ENCODE measurements at places on chromosomes 12 and 14.

- DNase-seq = no peak
These were observed 248.0 kb downstream of the RASSF9 start for GRCh38 chr12:85588221-85588620.

DNA sequence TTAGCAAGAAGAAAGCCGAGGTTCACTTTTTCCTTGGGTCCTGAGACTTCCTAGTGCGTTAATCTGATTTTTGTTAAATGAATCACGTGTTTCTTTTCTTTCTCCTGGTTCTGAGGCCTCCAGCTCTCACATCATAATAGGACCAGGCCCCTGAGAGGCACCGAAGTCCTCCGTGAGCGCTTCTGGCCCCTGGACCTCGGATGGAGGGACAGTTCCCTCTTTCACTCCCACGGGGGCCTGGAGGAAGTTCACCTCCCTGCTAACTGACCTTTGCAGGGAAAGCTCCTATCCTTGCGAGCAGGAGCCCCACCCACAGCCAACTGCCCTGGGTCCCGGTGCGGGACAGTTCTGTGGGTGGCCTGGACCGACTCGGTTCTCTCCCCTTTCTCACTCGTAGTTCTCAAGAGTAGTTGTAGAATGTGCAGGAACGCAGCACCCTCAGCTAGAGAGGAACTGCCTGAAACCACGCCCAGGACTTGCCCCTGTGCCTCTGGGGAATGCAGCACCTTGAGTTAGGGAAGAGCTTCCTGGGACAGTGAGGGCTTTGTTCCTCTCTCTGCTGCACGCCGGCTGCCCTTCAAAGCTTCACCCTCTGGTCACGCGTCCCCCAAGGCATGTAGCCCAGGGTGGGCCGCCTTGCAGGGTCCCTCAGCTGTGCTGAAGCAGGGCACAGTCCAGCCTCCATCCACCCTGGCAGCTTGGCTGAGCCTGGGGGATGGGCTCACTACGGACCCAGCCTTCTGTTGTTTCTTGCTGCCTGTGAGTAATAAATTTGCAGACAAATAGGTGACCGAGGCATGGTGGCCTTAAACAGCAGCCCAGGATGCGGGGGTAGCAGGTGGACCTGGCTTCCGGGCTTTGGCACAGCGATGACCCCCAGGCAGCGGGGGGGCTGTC is 264.6 kb downstream of the ADGRD1 start:
- peak; percentile 60 for DNase-seq

DNA sequence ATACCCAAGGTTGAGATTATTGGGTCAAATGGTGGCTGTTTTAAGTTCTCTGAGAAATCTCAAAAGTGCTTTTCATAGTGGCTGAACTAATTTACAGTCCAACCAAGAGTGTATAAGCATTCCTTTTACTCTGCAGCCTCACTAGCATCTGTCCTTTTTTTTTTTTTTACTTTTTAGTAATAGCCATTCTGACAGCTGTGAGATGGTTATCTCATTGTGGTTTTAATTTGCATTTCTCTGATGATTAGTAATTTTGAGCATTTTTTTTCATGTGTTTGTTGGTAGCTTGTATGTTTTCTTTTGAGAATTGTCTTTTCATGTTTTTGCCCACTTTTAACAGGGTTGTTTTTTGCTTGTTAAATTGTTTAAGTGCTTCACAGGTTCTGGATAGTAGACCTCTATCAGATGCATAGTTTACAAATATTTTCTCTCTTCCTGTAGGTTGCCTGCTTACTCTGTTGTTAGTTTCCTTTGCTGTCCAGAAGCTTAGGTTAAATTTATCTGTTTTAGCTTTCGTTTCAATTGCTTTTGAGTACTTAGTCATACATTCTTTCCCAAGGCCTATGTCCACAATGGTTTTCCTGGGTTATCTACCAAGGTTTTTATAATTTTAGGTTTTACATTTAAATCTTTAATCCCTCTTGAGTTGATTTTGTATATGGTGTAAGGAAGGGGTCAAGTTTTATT is 881.3 kb upstream of the SEL1L start:
- no peak for DNase-seq

- DNase-seq = no peak
These were observed 21.4 kb downstream of the SLC6A13 start for GRCh38 chr12:241266-241665.

GRCh38 chr14:68982581-68982980 is 3.5 kb upstream of the ACTN1 start:
- DNase-seq = no peak

DNA sequence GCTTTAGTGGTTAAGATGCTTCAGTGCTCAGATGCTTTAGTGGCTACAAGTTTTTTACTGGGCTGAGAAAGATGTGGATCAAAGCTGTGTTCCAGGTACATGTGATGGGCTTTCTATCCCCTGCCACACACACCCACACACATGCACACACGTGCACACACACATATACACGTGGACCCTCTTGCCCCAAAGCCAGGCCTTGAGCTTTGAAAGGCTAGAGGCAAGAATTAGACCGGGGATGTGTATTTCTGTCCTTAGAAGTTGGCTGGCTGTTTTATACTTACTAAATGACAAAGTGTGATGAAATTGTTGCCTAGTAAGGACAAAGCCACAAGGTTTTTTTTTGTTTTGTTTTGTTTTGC is 376.5 kb downstream of the C12orf75 start:
- no peak for DNase-seq

DNA sequence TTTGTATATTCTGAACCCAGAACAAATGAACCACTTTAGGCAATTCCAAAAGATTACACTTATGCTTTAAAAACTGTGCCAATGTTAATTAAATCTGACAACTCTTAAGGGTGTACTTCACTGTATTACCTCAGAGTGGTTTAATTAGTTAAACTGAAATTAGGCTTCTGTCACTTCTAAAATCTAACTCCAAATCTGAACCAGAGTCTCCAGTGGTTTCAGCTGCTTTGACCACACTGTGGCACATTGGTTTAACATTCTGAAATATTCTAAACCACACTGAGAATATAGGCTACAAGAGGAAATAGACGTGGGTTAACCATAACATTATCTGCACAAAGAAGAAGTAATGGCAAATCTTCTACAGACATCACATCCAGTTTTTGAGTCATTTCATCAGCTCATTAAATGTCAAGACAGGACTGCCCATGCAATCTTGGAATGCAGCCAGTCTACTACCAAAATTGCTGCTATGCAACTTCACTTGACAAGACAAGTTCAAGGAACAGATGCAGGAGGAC is 94.8 kb downstream of the LRP6 start:
- no peak for DNase-seq

- DNase-seq = no peak
These were observed 12.0 kb downstream of the TMTC1 start for GRCh38 chr12:29771786-29772185.

DNA sequence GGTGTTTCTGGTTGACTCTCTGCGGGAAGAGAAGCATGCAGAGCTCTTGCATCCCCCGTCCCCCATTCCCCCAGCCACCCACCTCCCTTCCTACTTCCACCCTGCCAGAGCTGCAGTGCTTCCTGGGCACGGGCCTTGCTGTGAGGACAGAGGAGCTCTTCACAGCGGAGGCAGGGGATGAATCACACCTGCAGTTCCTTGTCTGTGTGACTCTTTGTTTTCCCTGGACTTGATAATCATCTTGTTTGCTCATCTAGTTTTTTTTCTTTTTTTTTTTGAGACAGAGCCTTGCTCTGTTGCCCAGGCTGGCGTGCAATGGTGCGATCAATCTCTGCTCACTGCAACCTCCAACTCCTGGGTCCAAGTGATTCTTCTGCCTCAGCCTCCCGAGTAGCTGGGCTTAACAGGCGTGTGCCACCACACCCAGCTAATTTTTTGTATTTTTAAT is 27.8 kb downstream of the ANKRD9 start:
- DNase-seq = peak; percentile 54

DNA sequence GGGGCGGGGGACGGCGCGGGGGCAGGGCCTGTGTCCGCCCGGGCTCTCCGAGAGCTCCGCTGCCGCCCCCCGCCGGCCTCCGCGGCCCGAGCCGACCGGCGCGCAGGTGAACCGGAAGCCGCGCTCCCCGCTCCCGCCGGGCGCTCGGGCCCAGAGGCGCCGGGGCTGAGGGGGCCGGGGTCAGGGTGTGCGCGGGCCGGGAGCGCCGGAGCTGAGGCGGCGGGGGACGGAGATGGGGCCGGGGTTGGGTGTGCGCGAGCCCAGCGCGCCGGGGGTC is 431 bp downstream of the HIP1R start:
- DNase-seq = peak; percentile 63

GRCh38 chr12:77575376-77575919 is 255.2 kb upstream of the NAV3 start:
- DNase-seq = no peak

- DNase-seq = no peak
These were observed 121.5 kb upstream of the EGLN3 start for GRCh38 chr14:34072401-34072800.

GRCh38 chr12:114823724-114824123 is 139.7 kb upstream of the TBX3 start:
- DNase-seq = no peak

DNA sequence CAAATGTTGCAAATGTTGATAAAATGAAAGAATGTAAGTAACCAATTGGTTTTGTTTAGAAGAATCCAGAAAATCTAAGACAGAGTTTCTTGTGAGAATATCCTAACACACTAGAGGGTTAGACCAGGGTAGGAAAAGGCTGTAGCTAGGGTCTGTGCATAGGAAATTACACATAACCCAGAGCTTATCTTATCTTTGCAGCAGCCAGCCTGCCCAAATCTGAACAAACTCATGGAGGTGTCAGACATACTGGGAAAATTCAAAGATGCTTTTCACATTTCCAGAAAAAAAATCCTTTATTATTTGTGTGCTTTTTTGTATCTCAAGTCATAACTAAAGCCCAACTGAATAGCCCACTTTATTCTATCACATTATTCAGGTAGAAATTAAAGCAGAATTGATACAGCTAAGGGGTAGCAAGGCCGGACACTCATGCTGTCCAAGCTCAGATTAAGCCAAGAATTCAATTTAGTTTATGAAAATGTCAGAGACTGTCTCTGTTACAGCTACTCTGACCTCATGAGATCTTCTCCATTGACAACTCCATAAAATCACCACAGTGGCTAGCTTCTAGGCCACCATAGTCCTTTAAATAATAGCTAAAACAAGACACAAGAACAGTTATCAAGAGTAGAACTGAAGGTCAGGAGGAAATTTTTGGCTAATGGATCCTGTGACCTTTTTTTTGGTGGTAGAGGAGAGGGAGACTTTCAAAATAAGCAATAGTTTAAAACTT is 169.6 kb upstream of the RASSF8 start:
- no peak for DNase-seq

DNA sequence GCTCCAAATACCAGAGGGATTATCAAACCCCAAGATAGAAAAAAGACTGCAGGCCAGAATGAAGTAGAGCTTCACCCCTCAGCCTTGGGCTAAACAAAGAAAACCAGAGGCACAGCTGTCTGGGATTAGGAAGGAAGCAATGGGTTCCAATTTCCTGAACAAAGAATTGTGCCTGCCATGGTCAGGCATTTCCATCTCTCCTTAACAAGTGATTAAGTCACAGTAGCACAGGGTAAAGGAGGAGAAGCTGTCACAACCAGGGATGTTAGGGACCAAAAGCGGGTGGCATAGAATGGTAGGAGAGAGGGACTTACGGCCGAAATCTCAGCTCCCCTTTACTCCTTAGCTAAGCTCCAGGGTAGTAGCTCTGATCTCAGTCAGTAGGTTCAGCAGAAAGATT is 33.9 kb downstream of the SPTLC2 start:
- no peak for DNase-seq

DNA sequence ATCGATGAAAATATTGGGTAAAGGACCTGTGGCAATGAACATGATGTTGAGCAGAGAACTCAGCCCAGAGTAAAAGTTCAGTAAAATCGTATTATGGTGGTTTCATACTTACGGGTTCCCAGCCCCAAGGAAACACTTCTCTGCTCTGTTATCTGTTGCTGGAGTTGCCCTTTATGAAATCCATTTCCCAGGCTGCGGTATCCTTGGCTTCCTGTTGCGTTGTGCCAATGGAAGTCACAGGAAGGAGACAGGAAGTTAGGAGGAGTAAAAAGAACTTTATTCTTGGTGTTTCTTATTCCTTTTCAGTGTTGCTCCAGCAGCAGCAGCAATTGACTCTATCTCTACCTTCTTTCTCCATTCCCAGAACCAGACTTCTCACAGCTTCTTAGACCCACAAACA is 965.2 kb downstream of the VRK1 start:
- no peak for DNase-seq

DNA sequence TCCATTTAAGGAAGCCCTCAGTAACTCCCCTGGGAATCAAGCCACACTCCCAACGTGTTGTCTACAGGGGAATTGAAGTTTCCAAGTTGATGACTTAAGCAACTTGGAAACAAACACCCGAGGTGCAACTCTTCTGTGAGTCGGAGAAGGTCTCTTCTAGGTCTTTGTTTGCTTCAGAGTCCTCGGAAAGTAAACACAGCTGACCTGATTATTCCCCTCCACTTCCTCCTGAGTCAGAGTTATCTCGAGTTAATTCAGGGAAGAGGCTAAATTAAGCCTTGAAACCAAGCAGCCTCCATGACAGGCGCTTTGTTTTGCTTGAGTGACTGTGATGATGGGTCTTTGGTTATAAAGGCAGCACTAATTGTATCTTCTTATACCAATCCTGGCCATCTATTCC is 41.8 kb downstream of the TUNAR start:
- DNase-seq = no peak

- DNase-seq = no peak
These were observed 11.5 kb downstream of the MYO1H start for GRCh38 chr12:109359131-109359690.

- DNase-seq = no peak
These were observed 459.7 kb downstream of the GXYLT1 start for GRCh38 chr12:41684997-41685396.

DNA sequence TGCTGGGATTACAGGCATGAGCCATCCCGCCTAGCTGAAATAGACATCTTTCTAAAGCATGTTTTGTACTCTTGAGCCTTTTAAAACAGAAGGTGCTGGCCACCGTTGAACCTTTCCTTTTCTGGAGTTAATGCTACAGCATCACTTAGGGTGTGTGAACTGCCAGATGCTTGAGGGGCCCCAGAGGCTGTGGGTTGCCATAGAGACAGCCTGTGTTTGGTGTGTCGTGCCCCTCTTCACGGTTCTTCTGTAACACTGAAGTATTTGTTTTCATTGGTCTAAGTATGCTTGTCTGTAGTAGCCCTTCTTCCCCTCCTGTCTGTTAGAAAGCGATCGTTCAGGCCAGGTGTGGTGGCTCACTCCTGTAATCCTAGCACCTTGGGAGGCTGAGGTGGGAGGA is 30.8 kb downstream of the PLEKHG3 start:
- no peak for DNase-seq

GRCh38 chr12:25135531-25136154 is 59.3 kb downstream of the DNAI7 start:
- no peak for DNase-seq
